ENCODE measurements at places on chromosomes 7 and 10.
A peak's percentile ranks its signal among the peaks of the same experiment; 100 is the strongest.

GRCh38 chr7:135486261-135486920 is 23.5 kb downstream of the CNOT4 start:
- no peak for DNase-seq

DNA sequence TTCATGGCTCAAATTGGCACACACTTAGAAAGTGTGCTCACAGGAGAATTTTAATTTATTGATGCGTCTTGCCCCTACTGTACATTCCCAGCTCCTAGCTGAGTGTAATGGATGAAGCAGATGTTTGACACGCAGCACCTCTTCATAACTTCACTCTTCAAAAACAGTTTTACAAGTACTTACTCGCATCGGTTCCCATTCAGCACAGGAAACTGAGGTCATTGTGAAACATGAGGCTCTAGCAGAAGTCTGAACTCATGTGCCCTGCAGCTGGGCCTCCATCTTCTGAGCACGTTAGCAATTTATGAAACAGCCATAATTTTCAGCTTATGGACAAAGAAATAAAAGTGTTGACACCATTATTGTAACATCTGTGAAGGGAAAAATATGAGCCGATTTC is 558.9 kb upstream of the MGMT start:
- DNase-seq = no peak

DNA sequence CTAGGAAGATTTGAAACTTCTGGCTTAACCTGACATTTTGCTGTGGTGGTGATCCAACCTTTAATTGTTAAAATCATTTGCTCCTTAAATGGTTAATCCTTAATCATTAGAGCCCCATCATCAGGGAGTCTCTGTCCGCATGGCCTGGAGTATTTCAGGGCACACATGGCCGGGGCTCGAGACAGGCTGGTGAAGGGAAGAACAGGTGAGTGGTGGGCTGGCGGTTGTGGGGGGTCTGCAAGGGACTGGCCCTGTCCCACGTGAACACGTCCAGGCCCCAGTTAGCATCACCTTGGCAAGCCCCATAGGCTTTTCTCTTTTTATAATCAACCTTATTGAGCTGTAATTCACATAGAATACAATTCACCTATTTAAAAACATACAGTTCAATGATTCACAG is 109.5 kb downstream of the DNAJB6 start:
- peak; percentile 31 for DNase-seq

GRCh38 chr7:68147614-68148238 is 1151.1 kb downstream of the TYW1 start:
- no peak for DNase-seq
